NCI-H1436 (cell line): ENCODE measurements at places on chromosomes 5 and 9.

GRCh38 chr5:90112033-90112692 lies 297.4 kb downstream of the CETN3 start:
- no peak for DNase-seq

- no peak for DNase-seq
Observed at GRCh38 chr5:73180566-73180965, 7.6 kb downstream of the TMEM174 start.

GRCh38 chr5:141017943-141018342 lies 33.2 kb upstream of the PCDHB1 start:
- no peak for DNase-seq

DNA sequence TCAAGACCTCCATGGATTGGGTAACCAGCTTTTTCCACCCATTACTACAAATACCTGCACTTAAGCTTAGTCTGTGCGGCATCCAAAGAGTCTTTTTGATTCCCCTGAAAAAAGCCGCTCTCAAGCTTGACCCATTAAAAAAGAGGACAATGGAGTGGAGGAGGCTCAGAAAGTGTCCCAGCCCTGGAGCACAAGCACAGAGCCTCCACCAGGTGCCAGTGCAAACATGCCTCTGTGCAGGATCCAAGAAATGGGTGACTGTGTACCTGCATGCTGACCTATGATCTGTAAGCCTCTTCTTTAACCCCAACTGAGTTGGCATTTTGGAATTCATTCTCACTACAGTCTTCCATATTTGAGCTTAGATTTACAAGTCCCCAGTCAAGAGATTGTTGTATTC lies 168.3 kb upstream of the TLE4 start:
- DNase-seq, result no peak

- peak; percentile 33 for DNase-seq
Observed at GRCh38 chr9:31776471-31776870, 608.0 kb upstream of the ACO1 start.

DNA sequence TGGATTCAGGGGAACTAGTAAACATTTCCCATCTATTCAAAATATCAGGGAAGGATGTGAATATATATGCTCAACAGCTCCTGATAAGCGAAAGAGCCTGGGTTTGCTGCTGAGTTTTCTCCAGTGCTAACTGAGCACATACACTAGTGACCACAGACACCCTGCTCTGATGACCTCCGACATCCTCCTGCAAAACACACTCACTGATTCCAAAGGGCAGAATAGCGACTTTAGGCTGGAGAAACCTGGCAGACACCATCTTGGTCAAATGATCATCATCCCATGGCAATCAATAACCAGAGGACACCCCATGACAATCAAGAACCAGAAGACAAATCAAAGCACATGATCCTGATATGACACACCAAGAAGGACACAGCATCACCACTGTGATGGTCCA lies 9.2 kb upstream of the GADD45G start:
- no peak for DNase-seq

DNA sequence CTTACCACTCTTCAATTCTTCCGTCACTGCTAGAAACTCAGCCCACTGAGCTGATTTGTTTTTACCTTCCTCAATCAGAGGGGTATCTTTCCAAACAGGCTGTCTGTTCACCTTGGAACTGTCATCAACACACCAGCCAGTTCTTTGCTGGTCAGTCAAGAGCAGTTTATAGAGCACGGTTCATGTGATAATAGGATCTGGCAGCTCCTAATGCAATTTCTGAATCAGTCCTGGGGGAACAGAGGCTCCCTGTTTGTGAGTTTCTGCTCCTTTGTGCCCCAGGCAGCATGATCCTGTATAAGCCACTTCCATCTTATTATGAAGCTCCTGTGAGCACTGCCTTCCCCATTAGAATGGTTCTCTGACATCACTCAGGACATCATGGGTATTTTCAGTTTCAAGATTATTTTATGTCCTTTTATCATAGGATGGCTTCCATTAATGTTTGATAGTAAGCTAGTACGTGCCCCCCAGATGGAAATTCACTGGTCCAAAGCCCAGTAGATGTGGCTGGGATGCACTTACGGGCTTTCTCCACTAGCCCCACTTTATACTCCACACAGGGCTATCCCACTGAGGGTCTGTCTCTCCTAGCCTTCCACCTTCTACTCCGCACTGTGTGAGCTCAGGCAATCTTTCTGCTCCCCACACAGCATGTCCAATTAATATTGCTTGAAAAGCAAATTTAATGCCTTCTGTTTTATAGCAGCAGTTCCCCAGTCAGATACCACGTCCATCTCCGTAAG lies 85.5 kb upstream of the SPIN1 start:
- DNase-seq, result no peak

DNA sequence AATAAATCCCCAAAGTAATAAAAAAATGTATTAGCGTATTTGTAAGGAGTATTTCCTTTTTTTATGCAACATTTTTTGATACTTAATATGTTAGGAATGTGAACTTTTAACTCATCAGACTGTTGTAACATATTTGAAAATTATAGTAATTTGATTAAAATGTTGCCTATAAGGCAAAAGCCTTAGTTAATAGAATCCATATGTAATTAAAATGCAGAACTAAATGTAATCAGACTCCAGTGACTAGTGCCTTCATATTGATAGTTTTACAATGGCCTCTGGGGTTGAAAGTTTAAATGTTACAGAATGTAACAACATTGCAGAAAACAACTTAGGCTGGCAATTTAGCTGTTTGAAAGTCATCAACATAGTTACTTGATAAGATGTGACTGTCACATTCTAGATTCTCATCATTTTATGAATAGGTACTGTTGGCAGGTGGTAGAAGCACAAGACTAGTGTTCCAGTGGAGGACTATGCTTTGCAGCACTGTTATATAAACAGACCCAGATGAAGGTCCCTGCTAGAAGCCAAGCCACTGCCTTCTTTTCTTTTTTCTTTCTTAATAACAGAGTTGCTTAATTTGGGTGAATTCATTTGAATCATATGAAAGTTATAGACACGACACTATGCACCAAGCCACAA lies 382.9 kb downstream of the CCDC171 start:
- no peak for DNase-seq

- DNase-seq, result peak; percentile 2
Observed at GRCh38 chr5:94908889-94909480, 290.5 kb downstream of the SLF1 start.
